ENCODE measurements at places on chromosomes 2 and 18.

DNA sequence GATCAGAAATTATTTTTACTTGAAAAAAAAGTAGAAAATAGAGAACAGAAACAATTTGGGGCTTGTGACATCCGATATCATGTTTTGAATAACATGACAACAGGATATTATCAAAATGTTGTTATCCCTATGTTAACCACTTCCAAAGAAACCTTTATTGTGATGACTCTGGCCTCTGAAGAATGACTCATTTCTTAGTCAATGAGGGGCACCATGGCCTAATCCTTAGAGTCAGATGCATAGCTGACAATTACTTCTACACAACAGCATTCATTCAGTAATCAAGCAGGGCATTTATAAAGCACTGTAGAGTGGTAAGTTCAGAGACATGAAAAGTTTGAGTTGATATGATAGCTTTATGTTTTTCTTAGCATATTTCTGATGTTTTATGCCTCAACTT lies 703.0 kb downstream of the RNF144A start:
- DNase-seq: no peak

DNA sequence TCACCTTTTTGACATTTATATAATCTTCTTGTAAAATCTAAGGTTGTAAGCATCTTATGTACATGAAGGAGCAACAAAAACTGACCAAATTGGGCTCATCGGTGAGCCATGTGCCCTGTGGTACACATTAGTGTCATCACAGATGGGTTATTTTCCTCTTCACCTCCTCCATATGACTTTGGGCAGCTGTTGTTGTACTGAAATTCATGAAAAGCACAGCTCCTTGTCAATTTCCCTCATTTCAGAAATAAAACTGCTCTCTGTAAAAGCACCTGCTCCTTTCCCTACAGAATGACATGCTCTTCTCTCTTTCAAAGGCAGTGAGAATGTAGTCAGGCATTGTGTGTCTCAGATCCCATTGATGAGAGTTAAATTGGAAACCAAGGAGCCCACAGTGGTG lies 42.0 kb downstream of the DTNA start:
- DNase-seq: no peak

GRCh38 chr2:175036582-175037018 lies 31.4 kb upstream of the CHN1 start:
- no peak for DNase-seq

- no peak for DNase-seq
Measured at GRCh38 chr18:50680966-50681365, 121.1 kb downstream of the MAPK4 start.

- DNase-seq: no peak
Measured at GRCh38 chr2:131048641-131049040, 44.6 kb downstream of the FAM168B start.

- DNase-seq: no peak
Measured at GRCh38 chr2:100642425-100642824, 79.6 kb downstream of the PDCL3 start.

- DNase-seq: peak; percentile 60
Measured at GRCh38 chr18:75210274-75211001, at the start of gene TSHZ1. TSHZ1 (plus strand) TSS chr18:75210797; CDS start chr18:75211877, 1,080 bp downstream.

GRCh38 chr2:120316528-120317179 lies 29.3 kb upstream of the INHBB start:
- DNase-seq: no peak

DNA sequence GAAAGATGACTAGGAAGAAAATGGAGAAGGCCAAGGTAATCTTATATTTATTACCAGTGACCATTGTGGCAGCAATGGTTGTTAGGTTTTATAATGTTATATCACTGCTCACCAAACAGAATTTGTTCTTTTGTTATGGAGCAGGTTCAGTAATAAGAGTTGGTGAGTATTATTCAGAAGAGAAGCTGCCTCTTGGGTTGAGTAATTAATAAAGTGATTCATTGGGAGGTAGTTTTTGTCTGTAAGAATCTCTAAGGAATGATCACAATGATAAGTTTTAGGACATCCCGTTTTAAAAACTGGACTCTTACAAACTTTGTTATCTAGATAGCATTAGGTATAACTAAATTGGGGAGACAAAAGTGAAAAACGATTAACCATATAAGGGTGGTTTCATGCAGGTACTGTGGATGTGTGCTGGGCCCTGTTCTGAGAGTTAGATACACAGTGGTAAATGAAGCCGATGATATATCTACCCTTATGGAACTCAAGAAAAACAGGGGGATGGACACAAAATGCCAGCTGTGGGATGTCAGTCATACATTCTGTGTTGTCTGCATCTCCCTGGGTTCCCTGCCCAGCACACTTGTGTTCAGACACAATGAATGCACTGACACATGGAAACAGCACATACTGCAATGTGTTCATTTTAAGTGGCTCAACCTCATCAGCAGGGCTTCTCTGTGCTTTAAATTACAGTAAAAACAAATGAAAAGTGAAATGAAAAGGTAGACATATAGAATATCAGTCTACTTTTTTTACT lies 7.5 kb downstream of the MAP4K4 start:
- DNase-seq: no peak

- no peak for DNase-seq
Measured at GRCh38 chr2:183070942-183071844, 7.4 kb upstream of the DUSP19 start.

DNA sequence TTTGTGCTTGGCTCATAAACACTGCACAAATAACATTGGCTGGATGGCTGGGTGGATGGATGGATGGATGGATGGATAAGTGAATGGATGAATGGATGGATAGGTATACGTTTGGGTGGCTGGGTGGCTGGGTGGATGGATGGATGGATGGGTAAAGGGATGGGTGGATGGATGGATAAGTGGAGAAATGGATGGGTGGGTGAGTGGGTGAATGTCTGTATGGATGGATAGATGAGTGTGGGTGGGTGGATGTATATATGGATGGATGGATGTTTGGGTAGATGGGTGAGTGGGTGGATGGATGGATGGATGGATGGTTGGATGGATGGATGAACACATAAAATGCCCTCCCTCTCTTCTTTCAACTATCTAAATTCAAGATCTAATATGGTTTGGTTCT lies 38.1 kb downstream of the KCNF1 start:
- no peak for DNase-seq

DNA sequence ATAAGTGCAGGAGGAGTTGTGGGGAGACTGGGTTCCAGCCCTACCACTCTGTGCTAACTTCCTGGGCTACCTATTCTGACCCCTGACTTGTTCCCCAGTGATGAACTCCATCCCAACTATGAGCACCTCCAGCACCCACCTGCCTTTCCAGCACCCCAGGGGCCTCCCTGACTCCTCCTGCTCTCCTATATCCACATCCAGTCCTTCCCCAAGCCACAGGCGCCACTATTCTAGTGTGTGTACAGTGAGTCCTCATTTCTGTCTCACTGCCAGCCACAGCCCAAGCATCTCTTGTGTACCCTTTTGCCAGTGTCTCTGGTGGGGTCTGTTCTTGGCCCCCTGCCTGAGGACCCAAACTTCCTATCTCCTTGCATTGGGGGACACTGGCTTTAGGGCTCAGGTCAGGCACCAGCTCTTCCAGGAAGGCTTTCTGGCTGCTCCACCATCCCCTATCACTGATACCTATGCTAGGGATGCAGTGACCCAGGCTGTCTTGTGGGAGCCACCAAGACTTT lies 145.2 kb downstream of the INHBB start:
- DNase-seq: no peak

DNA sequence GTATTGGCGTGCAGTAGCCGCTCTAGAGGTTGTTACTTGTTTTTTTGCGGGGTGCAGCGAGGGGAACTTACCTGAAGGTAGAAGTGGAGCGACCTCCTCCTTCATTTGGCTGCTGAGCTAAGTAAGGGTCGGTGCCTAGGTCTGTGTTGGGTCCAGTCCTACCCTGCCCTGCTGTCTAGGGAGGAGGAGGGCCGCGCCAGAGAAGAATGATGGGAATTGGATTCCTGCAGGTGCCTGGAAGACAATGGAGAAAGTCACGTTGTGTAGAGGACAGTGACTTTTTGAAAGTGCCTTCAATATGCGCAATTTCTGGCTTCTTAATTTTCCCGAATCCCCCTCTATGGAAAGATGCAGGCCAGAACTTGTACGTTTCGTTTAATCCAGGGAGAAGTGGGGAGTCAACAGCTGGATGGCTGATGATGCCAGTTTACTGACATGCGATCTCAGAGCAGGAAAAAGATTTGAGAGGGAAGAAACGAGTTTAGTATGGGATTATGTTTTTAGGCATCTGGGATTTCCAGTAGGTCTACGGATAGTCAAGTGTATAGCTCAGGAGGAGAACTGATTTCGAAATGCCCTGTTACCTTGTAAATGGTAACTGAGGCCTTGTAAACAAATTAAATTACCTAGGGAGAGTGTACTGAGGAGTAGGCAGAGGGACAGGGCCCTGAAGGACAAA lies 653 bp downstream of the MRPS9 start:
- DNase-seq: peak; percentile 2

GRCh38 chr2:217981084-217981730 lies 21.6 kb downstream of the TNS1 start:
- DNase-seq: no peak

- no peak for DNase-seq
Measured at GRCh38 chr18:11851806-11852337, 659 bp downstream of the CHMP1B start.

- no peak for DNase-seq
Measured at GRCh38 chr2:143157001-143157400, 27.8 kb downstream of the ARHGAP15 start.

- peak; percentile 30 for DNase-seq
Measured at GRCh38 chr2:55232863-55233657, 572 bp downstream of the RPS27A start.

GRCh38 chr2:143382573-143382972 lies 253.4 kb downstream of the ARHGAP15 start:
- DNase-seq: no peak

DNA sequence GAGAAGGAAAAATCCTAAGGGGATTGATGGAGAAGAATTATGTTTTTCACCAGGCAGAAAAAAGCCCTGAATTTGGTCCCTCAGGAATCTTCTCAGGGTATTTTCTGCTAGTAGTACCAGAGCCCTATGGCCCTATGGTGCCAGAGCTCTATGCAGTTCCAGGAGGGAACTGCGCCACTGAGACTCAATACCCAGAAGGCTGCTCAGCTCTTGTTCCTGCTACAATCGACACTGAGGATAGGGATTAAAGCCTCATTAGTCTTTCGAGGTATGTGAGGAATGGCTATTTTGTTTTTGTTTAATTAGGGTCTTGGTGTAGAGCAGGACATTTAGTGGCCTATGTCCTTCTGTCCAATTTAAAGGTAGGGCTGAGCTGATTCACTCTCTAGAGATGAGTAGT lies 21.7 kb upstream of the PPP3R1 start:
- DNase-seq: no peak

DNA sequence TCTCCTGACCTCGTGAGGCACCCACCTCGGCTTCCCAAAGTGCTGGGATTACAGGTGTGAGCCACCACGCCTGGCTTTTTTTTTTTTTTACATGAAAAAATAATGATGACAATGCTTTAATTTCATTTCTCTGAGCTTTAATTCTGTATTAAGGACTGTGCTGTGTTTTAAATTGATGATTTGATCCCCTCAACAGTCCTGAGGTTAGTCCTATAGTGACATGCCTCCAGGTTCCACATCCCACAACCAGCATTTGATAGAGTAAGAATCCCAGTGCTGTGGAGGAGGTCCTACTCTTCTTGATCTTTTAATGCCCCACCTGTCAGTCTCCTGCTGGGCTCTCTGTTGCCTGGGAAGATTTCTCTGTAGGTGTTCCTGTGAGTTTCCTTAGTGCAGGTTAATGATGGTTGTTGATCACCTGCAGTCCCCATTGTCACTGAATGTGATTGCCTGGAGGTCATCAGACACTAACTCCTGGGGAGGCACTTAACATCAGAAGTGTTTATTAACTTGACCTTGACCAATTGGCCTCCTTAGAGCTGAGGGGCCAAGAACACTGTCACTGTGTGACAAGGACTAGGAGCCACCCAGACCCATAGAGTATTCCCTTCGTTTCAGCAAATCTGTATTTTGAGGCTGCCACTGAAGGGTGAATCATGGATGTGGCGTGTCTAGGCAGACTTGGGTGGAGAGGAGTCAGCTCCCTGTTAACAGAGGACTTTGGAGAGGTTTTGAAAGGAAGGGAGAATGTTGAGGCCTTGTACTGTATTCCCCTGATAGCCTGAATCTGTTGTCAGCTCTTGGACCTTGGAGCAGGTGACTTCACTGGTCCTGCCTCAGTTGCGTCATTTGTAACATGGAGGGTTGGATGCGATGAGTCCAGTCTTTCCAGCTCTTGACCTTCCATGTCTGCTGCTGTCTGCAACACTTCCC lies 11.5 kb downstream of the ASAP2 start:
- no peak for DNase-seq

DNA sequence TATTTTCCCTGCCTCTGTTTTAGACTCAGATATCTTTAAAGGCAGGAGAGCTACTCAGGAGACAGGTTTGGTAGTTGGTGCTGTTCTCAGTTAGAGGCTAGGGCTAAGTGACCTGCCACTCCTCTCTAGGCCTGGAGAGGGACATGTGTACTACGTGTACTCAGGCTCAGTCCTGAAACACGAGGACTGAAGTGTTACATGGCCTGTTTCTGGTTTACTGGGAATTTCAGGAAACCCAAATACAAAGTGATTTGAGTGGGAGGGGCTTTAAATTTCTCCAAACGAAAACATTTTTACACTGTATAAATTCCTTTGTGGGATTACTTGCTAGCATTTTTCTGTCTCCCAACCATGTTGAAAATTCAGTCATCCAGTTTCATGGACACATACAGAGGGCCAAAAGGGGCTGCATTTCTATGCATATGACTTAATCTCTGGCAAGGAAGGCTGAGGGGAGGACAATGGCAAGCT lies 343.3 kb downstream of the CYP26B1 start:
- DNase-seq: no peak

- no peak for DNase-seq
Measured at GRCh38 chr2:222105046-222105445, 193.8 kb downstream of the PAX3 start.

GRCh38 chr2:64114912-64115277 lies 29.3 kb downstream of the PELI1 start:
- no peak for DNase-seq

DNA sequence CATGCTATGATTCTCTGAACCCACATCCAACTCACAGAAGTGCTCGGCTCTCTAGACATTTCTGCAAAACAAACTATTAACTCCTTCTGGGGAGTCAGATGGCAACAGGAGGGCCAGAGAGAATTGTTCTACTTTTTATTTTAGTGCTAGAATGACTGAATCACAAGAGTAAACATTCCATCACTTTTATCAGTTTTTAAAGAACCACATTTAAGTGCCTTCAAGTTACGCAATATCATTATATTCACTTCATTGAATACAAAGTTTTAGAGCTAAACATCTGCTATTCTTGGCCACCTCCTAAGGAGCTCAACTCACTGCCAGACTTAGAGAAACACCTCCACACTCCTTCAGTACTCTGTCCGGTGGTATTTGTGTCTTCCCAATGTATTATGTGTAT lies 22.4 kb downstream of the B4GALT6 start:
- DNase-seq: no peak

Data from stimulated activated CD4-positive, alpha-beta T cell treated with anti-CD3 and anti-CD28 coated beads, Interleukin-2, amount 100 ng/mL, for 4 hours (primary cell).